CD4-positive, alpha-beta T cell treated with Interleukin-6 for 4 hours (primary cell): ENCODE measurements at places on chromosomes 5 and 9.

GRCh38 chr9:82037126-82037525 is 48.6 kb downstream of the SPATA31D1 start:
- no peak for DNase-seq

- DNase-seq: no peak
These were observed 291.5 kb downstream of the ZSWIM6 start for GRCh38 chr5:61623401-61624069.

DNA sequence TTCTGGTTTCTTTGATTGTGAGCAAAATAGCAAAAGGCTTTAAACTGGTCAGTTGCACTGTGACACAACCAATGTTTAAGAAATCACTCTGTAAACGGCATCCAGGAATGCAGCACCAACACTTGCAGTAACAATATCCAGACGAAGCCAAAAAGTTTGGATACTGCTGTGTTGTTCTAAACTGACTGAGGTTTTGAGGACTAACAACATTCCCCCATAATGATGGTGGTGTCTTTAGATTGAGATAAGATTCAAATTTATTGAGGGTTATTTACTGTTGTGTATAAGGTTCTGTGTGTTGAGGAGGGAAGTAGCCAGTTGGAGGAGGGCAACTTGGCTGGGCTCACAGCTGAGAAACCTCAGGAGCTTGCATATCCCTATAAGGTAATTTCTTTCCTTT is 353.6 kb downstream of the BNC2 start:
- DNase-seq: no peak

- no peak for DNase-seq
These were observed 1033.4 kb downstream of the TLE4 start for GRCh38 chr9:80605129-80605528.

DNA sequence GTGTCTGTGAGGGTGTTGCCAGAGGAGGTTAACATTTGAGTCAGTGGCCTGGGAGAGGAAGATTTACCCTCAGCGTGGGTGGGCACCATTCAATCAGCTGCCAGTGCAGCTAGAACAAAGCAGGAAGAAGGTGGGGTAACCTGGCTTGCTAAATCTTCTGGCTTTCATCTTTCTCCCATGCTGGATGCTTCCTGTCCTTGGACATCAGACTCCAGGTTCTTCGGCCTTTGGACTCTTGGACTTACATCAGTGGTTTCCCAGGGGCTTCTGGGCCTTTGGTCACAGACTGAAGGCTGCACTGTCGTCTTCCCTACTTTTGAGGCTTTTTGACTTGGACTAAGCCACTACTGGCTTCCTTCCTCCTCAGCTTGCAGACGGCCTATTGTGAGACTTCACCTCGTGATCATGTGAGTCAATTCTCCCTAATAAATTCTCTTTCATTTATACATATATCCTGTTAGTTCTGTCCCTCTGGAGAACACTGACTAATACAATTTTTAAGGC is 38.1 kb downstream of the PBX3 start:
- DNase-seq: peak; percentile 3

- no peak for DNase-seq
These were observed 3.0 kb downstream of the EIF4EBP3 start for GRCh38 chr5:140550147-140551079.

GRCh38 chr9:106728860-106729259 is 134.1 kb upstream of the ZNF462 start:
- no peak for DNase-seq

- no peak for DNase-seq
These were observed 94.9 kb upstream of the PLPPR1 start for GRCh38 chr9:100933656-100934055.

GRCh38 chr5:171882118-171882517 is 96.5 kb downstream of the SMIM23 start:
- no peak for DNase-seq

DNA sequence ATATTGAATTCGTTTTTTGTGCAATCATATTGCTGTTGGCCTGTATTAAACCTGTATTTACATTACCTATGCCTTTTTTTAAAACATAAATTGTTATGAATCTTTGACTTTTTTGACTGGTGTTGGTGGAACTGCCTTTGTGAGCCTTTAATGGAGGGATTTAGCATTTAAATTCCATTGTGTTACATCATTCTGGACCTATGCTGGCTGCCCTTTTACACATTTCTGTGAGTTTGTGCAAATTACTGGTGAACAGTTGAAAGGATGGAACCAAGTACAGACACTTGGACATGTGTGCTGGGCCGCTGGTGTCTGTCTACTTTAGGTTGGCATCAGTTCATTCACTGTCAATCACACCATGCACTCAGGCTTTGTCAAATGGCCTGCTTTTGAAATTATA is 3.4 kb downstream of the SNX18 start:
- no peak for DNase-seq

- no peak for DNase-seq
These were observed 470.6 kb downstream of the TUSC1 start for GRCh38 chr9:25207402-25208195.
